Skin of body (tissue), 3 donors: ENCODE measurements at places on chromosomes 3 and 15. TPM values are rescaled to one million over a fixed set of nuclear protein-coding genes. Genes with fewer than 3 reads are reported as not detected.

TMEM158 gene
- total RNA-seq: 2.4 TPM

CEP19 gene
- 1.3 TPM for total RNA-seq

DNASE1L3 gene
- total RNA-seq: 4.1 TPM

PYGO1 gene
- total RNA-seq: 11.3 TPM

PYDC2 gene
- not detected for total RNA-seq

DNA sequence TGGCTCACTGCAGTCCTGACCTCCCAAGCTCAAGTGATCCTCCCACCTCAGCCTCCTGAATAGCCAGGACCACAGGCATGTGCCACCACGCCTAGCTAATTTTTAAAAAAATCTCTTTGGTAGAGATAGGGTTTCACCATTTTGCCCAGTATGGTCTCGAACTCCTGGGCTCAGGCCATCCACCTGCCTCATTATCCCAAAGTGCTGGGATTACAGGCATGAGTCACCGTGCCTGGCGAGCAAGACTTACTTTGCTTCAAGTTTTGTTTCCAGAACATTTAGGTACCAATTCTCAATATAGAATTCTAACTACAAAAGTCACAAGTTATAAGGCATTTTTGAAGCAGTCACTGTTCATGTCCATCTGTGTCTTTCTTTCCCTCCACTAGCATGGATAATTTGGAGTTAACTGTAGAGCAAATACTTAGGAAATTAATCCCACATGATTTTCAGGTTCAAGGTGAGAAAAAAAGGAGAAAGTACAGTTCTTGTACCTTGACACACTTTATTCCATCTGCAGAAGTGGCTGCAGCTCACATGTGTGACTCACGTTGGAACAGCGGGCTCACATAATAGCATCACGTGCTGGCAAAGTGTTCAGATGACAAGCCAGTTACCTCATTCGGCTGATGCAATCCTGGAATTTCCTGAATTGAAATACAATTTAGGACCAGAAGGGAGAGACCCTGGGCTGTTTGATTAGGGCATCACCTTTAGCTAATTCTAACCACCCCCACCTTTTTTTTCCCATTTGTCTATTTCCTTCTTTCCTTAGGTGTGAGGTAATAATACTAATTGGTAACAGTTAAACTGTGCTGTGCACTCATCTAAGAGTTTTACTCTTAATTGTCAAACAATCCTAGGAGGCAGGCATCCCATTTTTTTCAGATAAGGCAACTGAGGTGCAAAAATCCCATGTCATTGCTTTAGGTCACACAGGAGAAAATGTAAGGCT is 46.9 kb upstream of the NEDD4 start:
- DNase-seq: peak; percentile 86

GRCh38 chr3:178359728-178360127 is 176.5 kb upstream of the KCNMB2 start:
- DNase-seq: no peak

DNA sequence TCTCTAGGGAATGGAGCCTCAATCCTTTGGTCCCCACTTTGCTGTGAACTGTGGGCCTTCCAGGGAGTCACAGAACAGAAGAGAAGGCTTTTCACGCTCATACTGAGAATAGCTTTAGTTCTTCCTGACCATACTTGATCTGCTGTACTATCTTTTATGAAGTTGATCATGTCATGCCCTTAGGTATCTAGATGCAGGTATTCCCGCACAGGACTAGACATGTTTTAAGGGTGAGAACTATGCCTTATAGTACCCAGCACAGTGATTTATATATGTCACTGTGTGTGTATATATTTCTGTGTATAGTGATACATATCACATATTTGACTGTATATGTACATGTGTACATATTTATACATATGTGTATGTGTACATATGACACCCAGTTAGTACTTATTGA is 358.4 kb upstream of the SEMA6D start:
- no peak for DNase-seq

- no peak for DNase-seq
These were observed 142.9 kb upstream of the BFSP2 start for GRCh38 chr3:133256787-133257483.

DNA sequence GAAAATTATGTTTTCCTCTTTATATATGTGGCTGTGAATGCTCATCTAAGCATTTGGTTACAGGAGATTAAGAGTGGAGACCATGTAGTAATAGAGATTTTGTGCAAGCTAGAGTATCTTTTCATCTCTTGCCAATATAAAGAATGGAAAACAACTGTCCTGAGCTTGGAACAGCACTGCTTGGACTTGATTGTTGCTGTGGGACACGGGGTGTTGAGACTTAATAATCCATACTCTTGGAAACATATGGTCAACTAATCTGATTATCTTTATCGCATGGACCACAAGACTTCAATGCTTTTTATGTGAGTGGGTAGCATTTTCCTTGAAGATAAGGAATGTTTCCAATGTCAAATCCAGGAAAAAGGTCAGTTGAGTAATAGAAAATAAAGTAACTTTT is 806.3 kb downstream of the DIPK2A start:
- no peak for DNase-seq
